ENCODE measurements at places on chromosomes 11 and 22.

- no peak for DNase-seq
These were observed 20.2 kb downstream of the BLID start for GRCh38 chr11:122095681-122096262.

GRCh38 chr11:12871241-12871640 lies 137.9 kb upstream of the RASSF10 start:
- DNase-seq, result no peak

GRCh38 chr11:78715639-78716311 lies 141.1 kb upstream of the NARS2 start:
- peak; percentile 75 for DNase-seq

- no peak for DNase-seq
These were observed 49.4 kb upstream of the CEP295 start for GRCh38 chr11:93611836-93612677.

- no peak for DNase-seq
These were observed 7.3 kb downstream of the PANX2 start for GRCh38 chr22:50177537-50178470.

GRCh38 chr11:3155691-3156258 lies 9.3 kb downstream of the OSBPL5 start:
- DNase-seq, result no peak

- no peak for DNase-seq
These were observed 119.2 kb downstream of the RASSF10 start for GRCh38 chr11:13128354-13128753.

GRCh38 chr11:17649696-17650095 lies 69.7 kb upstream of the MYOD1 start:
- no peak for DNase-seq

- DNase-seq, result no peak
These were observed 93.5 kb upstream of the TIMP3 start for GRCh38 chr22:32707971-32708370.

- DNase-seq, result no peak
These were observed 297.7 kb downstream of the SOX6 start for GRCh38 chr11:16058671-16059070.

GRCh38 chr11:33703788-33704187 lies 3.2 kb upstream of the C11orf91 start:
- DNase-seq, result no peak

DNA sequence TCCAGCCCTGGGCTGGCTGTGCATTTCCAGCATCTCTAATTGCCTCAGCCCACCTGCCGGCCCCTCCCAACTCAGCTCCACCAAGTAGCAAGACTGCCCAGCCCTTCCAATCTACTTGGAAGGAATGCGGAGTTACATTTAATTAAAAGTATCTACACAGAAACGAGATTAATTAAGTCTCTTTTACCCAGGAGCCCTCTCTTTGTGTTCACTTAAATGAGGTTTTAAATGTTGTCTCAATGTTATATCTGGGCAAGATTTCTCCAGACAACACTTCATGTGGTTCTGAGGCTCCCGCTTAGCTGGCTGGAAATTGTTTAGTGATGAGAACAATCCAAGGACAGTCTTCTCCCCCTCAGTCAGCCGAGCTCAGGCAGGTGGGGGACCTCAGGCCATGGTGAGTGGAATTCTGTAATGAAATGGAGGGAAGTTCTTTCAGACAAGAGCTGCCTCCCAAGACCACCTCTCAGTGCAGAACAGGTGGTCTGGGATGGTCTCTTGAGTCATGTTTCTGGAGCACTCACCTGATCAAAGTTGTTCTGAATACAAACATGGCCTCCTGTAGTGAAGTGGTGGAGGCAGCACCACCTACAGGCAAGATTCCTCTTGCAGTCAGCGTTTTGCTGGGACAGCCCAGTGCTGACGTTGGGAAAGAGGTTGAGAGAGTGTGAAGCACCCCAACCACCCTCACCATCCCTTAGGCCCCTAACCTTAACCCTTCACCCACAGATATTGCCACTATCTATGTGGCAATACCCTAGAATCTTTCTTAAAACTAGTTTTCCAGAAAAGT lies 371.6 kb downstream of the CADM1 start:
- peak; percentile 19 for DNase-seq
